ENCODE measurements at places on chromosomes 12 and 14.
A peak's percentile ranks its signal among the peaks of the same experiment; 100 is the strongest.

DNA sequence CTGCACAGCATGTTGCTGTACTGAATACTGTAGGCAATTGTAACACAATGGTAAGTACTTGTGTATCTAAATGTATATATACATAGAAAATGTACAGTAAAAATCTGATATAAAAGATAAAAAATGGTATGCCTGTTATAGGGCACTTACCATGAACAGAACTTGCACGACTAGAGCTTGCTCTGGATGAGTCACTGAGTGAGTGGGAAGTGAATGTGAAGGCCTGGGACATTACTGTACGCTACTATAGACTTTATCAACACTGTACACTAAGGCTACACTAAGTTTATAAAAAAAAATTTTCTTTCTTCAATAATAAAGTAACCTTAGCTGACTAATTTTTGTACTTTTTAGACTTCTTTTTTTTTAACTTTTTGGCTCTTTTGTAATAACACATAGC is 24.2 kb upstream of the NEDD1 start:
- no peak for DNase-seq

DNA sequence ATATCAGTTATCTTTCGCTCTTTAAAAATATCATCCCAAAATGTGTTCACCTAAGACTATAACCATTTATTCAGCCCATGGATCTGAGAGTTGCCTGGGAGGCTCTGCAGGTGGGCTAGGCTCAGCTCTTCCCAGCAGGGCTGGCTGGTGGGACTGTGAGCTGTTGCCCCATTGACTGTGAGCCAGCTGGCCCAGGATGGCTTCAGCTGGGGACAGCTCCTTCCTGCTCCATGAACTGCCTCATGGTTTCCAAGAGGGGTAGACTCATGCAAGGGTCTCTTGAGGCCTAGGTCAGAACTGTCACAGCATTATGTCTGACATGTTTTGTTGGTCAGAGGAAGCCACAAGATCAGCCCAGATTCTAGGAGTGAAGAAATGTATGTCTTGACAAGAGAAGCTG is 114.1 kb upstream of the E2F7 start:
- DNase-seq, result no peak

DNA sequence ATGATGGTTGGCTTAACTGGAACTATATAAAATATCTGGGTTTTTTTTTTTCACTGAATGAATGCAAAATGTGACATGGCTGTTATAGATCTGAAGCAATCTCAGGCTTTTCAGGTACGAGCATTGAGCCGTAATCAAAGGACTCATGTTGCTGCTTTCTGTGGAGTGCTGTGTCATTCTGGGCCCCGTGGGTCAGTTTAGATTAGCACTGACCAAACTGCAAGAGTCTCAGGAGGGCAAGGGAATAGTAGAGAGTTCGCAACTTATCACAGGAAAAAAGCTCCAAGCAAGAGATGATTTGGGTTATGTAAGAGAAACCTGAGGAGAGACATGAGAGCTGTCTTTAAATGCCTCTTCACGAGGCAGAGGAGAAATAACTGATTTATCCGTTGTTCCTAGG is 59.1 kb downstream of the UBR7 start:
- no peak for DNase-seq

GRCh38 chr14:65838565-65838964 is 426.0 kb downstream of the FUT8 start:
- no peak for DNase-seq

DNA sequence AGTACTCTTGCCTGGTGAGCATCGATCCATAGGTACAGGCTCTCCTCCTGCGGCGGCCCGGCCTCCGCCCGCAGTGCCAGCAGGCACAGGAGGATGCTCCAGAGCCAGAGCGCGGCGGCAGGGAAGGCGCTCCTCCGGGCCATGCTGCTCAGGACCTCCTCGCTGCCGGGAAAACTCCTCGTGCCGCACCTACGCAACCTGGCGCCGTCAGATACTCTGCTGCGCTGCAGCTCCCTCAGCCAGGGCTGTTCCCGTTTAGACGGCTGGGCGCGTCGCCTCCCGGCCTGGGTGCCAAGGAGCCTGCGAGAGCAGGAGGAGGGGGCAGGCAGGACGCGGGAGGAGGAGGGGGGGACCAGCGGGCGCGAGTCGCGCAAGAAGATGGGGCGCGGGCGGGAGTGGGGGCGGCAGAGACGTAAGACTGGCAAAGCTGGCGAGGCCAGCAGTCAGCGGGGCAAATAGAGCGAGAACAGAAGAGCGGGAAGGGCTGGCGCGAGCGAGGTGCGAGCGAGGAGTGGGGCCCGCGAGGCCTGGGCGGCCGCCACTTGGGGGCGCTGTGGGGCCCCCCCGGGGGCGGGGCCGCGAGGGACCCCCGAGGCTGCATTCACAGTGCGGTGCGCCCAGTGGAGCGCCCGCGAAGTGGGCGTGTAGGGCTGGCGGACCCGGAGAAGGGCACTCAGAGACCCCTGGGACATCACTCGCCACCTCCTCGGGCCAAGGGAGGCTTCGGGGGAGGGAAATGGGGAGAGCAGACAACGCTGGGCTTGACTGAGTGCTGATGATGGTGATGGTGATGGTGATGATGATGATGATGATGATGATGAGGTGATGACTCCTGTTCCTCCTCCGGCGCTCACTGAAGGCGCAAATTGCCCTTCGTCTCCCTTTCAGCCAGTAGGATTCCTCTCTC is at the start of gene WIF1:
WIF1 (minus strand) TSS at position 257 of the 907 bp plus-strand sequence; CDS start at position 143, 114 bp downstream.
- DNase-seq, result no peak

DNA sequence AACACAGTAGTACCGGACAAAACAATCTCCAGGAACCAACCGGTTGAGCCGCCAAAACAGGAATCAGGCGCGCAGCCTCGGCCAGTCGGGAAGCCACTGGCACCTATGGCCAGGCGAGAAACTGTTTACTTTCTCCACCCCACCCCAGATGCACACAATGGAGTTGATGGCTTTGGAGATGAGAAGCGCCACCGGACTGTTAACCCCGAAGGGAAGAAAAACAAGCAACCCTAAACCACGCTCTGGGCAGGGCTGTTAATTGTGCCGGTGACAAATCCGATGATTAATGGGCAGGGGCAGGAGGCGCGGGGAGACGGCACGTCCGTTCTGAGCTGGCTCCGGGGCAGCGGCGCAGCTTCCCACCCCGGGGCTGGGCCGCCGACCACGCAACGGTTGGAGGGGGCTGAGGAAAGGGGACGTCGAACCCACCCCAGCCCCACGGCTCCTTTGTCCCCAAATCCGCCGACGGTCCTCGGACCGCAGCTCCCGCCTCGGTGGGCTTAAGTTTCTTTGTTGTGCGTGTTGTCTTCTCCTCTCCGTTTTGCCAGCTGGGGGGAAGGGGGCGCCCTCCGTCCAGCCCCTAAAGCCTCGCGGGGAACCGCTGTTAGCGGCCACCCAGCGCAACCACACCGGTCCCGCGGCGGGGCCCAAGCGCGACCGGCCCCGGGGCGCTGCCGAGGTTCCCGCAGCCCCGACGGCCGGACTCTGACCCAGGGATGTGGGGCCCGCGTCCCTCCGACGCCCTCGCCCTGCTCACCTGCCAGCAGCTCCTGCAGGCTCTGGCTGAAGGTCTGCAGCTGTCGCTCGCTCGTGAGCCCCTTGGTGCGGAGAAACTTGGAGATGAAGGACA is 790 bp downstream of the BTG1 start:
- DNase-seq, result peak; percentile 88

GRCh38 chr14:105448706-105449111 is 25.9 kb upstream of the CRIP2 start:
- DNase-seq, result no peak

GRCh38 chr14:106396999-106397398 is 870.6 kb downstream of the TMEM121 start:
- no peak for DNase-seq

DNA sequence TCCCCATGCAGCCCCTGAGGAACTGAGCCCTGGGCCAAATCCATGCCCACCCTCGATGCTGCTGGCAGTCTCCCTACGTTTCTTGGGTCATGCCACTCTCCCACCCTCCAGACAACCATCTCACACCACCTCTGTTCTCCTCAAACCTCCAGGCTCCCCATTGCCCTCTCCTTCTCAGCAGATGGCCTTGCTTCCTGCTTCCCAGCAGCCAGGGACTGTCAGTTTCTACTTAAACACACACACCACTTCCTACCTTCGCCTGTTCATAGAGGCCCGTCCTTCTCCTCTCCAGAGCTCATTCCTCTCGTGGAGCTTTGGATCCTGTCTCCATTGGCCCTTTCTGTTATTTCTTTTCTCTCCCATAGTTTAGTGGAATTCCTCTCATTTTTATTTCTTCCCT is 27.1 kb downstream of the ZNF664 start:
- DNase-seq, result no peak

- no peak for DNase-seq
These were observed 16.5 kb upstream of the IFT81 start for GRCh38 chr12:110107369-110108281.

GRCh38 chr14:78951602-78952001 is 781.4 kb downstream of the NRXN3 start:
- no peak for DNase-seq

DNA sequence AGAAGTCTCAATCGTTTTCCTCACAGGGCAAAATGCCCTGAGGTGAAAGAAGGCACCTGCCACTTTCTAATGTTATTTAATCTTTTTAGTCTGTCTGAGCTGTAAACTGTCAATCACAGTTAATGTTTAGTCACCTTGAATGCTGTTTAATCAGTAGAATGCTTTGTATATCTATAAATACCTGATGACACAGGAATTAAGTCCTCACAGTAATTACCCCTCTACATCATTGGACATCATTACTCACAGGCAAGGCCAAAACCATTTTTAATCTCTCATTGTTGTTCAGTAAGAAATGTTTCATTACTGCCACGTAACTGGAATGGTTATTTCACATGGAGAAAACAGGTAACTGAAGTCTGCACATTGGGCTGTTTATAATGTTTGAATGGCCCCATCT is 178.8 kb downstream of the EXOC5 start:
- DNase-seq, result peak; percentile 70

DNA sequence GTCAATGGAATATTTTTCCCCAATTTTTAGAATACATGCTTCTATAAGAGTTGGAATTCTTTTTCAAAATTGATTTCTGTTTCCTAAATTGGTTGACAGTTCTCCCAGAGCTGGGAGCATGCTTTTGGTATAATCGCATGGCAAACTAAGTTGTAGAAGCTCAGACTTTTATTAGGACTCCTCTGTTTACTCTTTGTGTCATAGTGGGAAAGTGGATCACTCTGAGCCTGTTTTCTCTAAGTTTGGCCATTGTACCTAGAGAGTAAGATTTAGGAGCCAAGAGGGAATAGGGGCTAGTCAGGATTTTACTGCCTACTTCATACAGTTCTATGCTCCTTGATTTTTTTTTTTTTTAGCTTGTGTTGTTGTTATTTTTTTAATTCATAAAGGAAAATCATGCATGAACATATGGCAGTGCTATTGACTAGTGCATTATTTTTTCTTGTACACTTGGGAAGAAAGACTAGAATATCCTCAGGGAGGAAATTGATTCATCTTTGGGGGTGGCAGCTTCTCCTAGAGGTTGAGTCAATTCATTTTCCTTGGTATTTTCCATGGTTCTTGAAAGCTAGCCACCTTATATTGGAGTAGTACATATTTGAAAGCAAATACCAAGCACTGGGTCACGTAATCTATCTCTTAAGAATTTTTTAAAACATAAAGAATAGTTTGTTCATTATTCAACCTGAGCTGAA is 77.7 kb upstream of the TRAF3 start:
- no peak for DNase-seq

- no peak for DNase-seq
These were observed 4.9 kb upstream of the TOMM20L start for GRCh38 chr14:58390830-58391229.

- DNase-seq, result no peak
These were observed 916.8 kb downstream of the DIO2 start for GRCh38 chr14:79294499-79294898.

GRCh38 chr12:14369311-14369710 is 3.8 kb downstream of the ATF7IP start:
- DNase-seq, result no peak

- no peak for DNase-seq
These were observed 400.5 kb downstream of the ADAMTS20 start for GRCh38 chr12:43151441-43151981.

GRCh38 chr12:80936642-80937390 is 918 bp downstream of the LIN7A start:
- DNase-seq, result peak; percentile 79

DNA sequence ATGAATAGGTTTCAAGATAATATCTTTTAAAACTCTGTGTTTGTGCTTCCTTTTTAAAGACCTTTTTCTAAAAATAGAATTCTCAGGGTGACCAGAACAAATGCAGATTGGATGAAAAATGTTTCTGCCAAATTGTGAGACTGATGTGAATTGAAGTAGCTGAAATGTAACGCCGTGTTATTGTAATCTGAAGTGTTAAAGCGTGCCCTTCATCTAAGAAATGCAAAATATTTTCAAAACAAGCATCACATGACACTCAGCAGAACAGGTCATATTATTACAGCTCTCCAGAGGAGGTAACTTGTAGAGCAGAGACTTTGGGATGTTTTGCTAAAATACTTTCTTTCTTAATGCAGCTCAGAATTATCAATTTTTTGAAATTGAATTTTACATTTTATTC is 90.0 kb upstream of the PLEKHA5 start:
- DNase-seq, result no peak

DNA sequence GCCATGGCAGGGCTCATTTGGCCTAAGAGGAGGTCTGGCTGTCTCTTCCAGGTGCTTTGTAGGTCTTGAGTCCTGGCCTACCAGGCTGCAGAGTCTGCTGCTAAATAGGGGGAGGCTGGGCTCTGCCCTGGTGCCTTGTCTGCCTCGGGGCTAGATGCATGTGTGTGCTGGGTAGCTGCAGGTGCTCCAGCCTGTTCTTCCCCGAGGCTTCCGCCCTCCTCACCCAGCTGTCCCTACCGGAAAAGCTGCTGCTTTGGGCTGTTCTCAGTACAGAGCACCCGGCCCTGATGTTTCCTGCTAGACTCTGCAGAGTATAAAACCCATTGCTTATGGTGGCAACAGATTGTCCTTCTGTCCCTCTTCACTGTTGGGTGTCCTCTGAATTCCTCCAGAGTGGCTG is 37.7 kb downstream of the RAB35 start:
- no peak for DNase-seq

GRCh38 chr14:72576258-72576657 is 317.6 kb downstream of the DPF3 start:
- DNase-seq, result no peak

GRCh38 chr12:109157986-109158385 is 41.6 kb downstream of the ACACB start:
- DNase-seq, result no peak

DNA sequence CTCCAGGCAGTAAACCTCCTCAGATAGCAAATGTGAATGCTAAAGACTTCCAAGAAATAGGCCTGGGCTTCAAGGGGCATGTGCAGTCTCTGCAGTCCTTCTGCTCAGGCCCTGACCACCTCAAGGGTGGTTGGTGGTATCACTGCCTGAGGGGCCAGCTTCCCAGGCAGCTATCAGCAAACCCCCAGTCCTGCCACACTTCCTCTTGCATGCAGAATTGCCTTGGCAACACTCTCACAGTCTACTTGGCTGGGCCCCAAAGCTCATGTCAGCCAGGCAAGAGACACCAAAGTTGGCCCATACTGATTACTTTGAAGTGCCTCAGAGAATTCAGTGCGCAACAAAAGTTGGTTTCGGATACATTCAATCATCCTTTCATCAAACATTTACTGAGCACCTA is 3.5 kb upstream of the ASB8 start:
- DNase-seq, result no peak

GRCh38 chr12:104458694-104459367 is 2.1 kb downstream of the CHST11 start:
- DNase-seq, result no peak

All from NCI-H774 (cell line).